Trophoblast cell (in vitro differentiated cells and primary cell): ENCODE measurements at places on chromosomes 6 and 20.
A peak's percentile ranks its signal among the peaks of the same experiment; 100 is the strongest.

DNA sequence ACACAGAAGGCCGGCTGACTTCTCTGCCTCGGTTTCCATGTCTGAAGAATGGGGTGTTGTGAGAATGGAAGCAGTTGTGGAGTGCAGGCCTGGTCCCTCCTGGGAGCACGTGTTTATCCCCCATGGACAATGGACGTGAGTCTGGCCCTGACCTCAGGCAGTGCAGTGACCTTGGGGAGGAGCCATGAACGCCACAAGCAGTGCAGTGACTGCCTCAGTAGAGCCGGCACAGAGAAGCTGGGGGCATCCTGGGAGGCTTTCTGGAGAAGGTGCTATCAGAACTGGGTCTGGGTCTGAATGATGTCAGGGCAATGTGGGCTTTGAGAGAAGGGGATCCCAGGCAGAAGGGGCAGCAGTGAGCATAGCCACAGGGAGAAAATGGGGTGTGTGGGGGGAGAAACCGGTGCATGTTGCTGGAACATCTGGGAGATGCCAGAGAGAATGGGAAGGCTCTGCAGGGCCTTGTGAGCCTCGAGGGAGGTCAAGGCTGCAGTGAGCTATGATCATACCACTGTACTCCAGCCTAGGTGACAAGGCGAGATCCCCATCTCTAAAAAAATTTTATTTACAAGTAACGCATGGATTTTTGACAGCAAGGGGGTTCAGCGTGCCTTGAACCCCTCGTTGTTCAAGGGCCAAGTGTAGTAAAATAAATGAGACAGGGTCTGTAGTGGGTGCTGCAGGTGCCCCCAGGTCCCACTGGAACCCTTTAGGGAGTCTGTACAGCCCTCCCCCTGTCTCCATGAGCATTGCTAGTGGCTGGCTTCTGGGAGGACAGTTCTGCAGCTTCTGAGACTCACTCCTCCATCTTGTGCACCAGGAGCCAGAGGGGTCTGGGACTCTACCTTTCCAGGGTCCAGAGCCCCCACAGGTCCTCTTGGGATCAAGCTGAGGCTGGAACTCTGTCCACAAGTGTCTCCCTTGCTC is 27.0 kb upstream of the ZBP1 start:
- DNase-seq, result no peak

DNA sequence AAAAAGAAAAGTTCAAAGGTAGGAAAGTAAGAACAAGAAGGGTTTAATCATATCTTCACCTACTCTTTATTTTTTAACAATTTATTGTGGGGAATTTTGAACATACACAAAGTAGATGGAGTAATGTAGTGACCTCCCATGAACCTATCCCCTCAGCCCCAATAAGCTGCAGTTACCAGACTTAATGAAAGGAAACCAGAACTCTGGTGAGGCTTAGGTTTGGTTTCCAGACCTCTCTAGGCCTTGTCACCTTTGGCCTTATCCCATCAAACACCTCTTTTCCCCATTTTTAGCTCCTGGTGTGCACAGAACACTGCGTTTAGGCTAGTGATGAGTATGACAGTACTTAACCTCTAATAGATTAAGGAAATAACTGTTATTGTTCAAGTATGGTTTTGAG is 42.0 kb downstream of the CBFA2T2 start:
- DNase-seq, result no peak

- DNase-seq, result no peak
Measured at GRCh38 chr6:4480788-4481735, 295.1 kb upstream of the CDYL start.

- peak; percentile 82 for DNase-seq
Measured at GRCh38 chr6:169725125-169726048, 1.1 kb upstream of the PHF10 start.

DNA sequence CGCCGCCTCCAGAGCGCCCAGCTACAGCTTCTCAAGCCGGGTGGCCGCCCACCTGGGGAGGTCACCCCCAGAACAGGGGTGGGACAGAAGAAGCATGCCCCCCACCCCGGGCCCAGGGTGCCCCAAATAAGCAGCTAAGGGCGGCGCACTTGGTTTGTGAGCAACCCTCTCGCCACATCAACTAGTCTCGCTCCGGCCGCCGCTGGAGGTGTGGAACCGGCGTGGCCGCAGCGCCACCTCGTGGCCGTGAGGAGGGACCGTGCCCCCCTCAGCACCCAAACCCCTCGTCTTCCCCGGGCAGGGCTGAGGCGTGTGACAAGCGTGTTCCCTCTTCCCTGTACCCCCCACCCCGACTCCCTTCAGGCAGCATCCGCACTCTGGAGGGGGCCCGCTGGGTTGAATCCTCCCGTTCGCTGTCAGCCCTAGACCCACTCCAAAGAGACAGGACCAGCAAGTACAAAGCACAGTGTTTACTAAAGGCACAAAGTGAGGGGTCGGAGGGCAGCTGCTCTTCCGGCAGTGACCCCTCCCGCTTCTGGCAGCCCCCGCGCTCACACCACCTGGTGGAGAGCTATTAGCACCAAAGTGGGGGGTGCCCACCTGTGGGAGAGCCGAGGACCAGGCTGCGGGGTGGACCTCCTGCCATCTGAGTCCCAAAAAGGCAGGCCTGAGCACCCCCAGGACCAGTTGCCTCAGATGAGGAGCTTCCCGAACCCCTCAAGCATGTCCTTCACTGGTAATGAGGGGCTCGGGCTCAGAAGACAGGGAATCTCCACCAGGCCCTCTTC is 45.4 kb downstream of the MDFI start:
- DNase-seq, result peak; percentile 79

DNA sequence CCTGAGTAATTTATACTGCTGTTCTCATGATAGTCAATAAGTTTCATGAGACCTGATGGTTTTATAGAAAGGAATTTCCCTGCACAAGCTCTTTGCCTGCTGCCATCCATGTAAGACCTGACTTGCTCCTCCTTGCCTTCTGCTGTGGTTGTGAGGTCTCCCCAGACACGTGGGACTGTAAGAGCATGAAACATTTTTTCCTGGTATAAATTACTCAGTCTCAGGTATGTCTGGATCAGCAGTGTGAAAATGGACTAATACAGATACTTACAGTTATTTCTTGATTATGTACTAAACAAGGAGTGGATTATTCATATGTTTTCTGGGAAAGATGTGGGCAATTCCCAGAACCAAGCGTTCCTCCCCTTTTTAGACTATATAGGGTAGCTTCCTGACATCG is 1.9 kb upstream of the TRIM38 start:
- no peak for DNase-seq

DNA sequence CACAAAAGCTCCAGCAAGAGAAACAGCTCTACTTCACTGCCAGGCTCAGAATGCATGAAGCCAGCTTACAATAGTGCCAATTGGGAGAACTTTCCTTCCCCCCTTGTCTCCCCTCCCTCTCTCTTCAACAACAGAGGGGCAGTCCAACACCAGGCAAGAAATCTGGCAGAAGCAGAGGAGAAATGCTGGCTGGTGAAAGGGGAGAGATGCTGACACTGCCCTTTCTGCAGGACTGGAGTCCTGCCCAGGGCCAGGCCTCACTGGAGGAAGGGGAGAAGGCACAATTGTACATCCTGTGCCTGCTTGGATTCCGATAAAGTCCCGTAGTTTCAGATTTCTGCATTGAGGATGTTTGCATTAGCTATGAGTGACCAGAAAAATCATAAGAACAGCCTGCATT is 148.6 kb downstream of the LRRC1 start:
- no peak for DNase-seq

DNA sequence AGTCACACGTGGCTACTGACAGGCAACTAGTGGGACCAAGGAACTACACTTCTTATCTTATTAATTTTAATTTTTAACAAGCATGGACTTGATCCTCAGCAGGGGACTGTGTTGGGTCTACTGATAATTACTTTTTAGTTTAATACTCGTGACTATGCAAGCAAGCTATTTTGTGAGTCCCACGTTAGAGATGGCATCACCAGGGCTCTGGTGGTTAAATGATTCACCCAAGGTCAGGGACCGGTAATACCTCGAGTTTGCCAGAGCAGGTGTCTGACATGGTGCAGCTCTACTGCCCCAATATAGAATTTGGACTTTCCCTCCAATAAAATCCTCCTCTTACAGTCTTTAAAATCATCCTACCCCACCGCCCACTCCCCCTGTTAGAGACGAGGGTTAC is 98.6 kb upstream of the RIN2 start:
- no peak for DNase-seq

DNA sequence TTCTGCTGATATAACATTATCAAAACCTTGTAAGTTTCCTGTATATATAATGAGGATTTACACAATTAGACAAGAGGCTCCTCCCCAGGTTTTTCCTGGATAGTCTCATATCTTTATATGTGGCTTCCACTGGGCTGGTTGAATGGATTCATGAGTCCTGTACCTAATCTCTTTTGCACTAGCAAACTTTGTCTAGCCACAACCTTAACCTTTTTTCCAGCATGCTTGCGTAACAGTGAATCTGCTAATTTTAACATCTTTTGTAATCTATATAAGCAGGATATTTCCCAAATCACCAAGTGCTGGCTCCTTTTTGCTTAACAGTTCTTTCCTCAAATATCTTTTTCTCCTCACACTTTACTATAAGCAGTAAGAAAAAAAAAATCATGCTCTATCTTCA is 153.6 kb downstream of the COL21A1 start:
- DNase-seq, result no peak

GRCh38 chr6:141463237-141463977 is 669.3 kb upstream of the GJE1 start:
- DNase-seq, result no peak

- DNase-seq, result no peak
Measured at GRCh38 chr20:50861012-50861411, 66.2 kb downstream of the BCAS4 start.

DNA sequence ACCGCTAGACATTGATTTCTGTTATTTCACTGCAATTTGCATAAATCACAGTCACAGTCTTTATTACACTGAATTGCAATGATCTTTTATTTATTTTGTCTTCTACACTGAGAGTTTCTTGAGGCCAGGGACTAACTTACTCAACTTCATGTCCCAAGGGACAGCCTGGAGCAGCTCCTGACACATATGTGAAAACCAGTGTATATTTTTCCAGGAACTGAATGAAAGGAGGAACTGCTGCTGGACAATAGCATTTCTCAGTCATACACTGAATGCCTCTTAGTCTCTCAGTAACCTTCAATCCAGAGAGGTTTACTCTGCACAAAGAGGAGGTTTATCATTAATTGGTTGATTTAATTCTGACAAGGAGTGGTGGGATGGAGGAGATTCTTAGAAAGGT is 5.9 kb downstream of the F13A1 start:
- no peak for DNase-seq

DNA sequence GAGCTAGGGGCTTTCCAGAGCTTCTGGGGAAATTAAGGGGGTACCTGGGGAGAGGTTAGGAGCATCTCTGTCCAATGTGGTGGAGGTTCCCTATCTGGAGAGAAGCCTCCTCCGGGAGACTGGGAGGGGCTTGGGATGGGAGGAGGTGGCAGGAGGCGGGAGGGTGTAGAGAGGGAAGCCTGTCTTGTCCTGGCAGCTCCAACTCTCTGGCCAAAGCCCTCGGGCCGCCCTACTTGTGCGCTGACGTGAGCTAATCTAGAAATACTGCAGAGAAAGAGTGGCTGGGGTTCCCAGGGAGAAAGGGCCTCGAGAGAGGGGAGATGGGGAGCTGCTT is 1.6 kb upstream of the SLC32A1 start:
- DNase-seq, result no peak

DNA sequence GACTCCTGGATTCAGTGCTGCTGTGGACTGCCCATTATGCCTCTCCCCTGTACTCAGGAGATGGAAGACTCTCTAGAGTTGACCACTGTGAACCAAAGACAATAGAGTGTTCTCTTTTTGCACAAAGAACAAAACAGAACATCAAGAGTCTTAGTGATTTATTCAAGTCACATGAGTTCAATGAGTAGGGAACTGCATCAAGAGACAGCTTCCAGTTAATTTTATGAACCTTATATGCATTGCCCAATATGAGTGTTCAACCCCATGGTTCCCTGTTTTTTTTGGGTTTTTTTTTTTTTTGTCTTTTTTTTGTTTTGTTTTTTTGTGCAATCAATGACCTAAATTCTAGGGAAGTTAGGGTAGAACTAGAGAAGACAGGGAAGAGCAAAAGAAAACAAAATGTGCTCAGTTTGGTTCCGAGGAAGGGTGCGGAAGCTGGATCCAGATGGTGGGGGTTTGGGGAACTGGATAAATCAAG is 224.3 kb downstream of the MAFB start:
- peak; percentile 5 for DNase-seq

DNA sequence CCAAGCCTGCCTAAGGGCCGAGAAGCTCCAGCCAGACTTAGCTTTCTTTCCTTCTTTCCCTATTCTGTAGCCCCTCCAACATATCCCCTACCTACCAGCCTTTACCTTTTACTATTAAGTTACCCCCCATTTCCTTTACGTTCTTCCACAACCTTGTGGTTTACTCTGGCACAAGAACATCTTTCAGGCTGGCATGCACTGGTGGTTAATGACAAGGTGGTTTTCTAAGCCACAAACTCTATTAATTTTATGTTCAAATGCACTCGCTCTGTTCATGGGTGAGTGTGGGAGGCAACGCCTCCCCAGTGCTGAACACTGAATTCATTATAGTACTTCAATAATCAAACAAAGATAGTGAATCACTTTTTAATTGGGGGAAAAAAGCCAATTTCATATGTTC is 64.4 kb downstream of the TRERF1 start:
- no peak for DNase-seq

DNA sequence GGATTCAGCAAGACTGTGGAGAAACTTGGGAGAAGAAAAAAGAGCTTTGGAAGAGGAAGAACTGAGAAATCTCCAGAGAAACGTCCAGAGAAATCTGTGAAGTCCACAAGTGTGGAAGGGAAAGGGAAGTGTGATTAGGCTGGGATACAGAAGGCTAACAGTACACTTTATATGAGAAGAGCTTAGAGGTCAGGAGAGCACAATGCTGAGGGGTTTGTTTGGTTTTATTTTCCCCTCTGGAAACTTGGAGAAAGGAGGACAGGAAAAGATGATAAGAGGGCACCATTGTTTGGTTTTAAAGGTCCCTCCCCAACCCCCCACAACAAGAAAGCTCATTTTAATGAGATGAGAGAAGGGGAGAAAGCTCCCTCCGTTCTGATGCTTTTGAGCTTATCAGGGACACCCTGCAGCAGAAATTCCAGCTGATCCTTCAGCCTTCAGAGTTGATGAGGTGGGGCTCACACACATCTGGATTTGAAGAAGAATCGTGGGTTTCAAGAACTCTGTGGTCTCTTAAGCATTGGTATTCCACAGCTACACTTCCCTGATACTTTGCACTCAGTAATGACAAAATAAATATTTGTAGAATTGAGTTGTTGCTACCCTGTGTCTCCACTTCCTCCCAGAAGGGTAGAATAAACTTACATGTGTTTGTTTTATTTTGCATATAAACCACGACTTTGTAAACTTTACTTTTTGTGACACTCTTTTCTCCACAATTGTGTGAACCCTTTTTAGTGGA is 1.9 kb downstream of the NT5E start:
- DNase-seq, result no peak

GRCh38 chr20:10179574-10180298 is 38.9 kb upstream of the SNAP25 start:
- DNase-seq, result no peak

DNA sequence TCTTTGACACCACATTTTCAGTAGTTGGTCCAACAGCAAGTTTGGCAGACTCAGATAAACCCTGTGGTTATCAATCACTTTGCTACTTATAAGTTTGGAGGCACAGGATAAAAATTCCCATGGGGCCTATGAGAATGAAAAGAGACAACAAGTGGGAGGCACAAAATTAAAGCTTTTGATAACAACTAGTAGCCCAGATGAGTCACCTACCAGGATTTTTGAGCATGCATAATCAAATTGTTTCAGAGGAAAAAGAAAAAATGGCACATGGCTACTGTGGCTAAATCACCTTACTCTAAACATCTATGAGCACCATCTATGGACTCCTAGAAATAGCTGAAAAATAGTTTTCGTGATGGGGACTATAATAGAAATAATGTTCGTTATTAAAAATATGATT is 40.8 kb upstream of the BMP5 start:
- DNase-seq, result peak; percentile 26

- DNase-seq, result peak; percentile 42
Measured at GRCh38 chr20:30811885-30812671, 445.4 kb upstream of the DEFB115 start.
